ENCODE measurements at places on chromosomes 1 and 21.

GRCh38 chr21:32520875-32521735 is 64.2 kb downstream of the TCP10L start:
- DNase-seq, result no peak

DNA sequence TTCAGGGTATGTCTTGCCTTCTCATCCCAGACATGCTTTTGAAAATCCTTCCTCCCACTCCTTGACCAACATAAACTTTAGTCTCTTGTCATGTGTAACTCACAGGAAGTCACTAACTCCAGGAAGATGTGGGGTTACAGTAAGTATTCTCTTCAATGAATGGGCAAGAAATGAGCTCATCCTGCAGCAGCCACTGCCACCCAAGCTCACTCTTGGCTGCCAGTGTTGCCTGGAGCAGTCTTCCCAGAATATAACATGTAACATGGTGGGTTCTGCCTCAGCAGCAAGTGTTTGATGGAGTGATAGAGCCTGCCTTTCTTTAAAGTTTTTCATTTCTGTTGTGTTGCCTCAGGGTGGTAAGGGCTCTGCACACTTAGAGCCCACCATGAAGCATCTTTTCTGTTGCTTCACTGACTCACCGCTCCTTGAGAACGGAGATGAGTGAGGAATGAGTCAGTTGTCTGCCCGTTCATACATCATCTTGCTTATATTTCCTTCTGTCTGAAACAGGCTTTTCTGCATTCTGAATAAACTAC is 187.0 kb downstream of the TPR start:
- DNase-seq, result no peak

- no peak for DNase-seq
Measured at GRCh38 chr1:61839679-61840078, 97.4 kb downstream of the PATJ start.

DNA sequence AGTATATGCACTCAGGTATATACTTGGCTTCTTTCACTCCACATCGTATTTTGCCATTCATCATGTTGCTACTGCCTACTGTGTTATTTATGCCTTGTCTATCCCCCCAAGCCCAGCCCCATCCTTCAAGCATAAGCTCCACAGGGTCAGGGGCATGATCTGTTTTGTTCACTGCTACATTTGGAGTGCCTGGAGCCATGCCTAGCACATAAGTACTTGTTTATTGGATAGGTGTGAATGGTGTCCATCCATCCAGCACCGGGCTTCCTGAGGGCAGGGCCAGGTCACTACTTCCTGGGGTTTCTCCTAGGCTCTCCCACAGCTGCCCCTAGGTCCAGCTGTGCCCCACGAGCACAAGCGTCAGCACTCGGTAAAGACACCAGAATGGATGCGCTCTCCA is 289.0 kb upstream of the VAMP3 start:
- DNase-seq, result no peak

DNA sequence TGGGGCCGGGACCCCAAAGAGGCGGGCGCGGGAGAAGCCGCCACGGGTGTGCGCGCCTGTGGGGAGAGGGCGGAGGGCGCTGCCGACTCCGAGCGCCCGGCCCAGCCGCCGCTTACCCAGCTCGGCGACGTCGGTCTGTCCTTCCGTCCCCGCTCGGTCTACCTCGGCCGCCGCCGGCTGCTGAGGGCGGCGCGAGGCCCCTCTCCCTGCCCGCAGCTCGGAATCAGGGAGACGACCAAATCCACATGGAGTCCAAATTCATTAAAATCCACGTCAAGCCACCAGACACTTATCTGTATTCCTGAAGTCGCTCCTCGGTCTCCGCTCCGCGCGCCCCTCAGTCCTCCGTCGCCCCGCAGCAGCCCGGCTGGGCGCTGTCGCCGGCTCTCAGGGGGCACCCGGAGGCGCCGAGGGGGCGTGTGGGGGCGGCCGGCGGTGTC is 637 bp downstream of the PLXNA2 start:
- DNase-seq, result no peak

DNA sequence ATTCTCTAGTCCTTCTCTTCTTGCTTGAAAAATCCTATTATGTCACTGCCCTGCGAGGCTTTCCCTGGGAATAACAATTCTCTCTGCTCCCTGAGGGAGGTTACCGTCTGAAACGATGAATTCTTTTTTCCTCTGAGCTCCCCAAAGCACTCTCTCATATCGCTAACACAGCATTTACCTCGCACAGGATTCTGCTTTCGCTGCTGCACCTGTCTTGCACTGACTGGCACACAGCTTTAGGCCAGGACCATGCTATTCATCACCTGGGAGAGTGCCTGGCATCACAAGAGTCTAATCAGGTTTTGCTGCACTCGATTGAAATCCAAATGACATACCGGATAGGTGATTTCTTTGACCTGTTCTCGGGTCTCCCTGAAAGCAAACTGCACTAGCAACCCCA is 52.8 kb upstream of the GNG4 start:
- DNase-seq, result no peak

GRCh38 chr1:20137055-20137454 is 2.1 kb upstream of the PLA2G2F start:
- no peak for DNase-seq

- DNase-seq, result no peak
Measured at GRCh38 chr1:36248250-36248894, 24.1 kb downstream of the THRAP3 start.

- DNase-seq, result no peak
Measured at GRCh38 chr1:175188936-175189335, 3.6 kb downstream of the KIAA0040 start.

DNA sequence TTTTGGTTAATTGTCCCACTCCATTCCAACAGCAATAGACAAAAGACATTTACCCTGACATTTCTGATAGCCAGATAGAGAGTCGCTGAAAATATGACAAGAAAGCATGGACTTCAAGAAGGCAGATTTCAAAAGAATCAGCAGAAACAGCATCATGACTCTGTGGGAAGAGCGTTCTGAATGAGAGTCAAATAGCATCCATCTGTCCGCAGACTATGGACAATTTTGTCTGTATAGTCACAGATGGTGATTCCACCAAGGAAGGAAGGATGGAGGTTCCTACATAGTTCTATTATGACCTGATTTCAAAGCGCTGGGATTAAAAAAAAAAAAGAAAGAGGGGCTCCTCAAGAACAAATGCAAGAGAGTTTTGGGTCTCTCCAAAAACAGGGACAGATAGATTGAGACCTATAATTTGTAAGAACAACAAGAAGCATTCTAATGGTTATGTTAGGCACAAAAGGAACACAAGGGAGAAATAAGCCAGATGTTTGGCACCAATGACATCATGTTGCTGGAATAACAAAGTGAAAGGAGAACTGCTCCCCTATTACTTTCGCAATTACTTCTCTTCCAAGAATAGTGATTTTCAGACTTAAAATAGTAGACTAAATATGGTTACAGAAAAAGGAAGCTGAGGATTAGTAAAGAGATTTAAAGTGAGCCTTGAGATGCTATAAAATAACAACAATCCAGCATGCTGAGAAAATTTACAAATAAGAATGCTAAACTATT is 28.5 kb downstream of the NIBAN1 start:
- DNase-seq, result no peak

DNA sequence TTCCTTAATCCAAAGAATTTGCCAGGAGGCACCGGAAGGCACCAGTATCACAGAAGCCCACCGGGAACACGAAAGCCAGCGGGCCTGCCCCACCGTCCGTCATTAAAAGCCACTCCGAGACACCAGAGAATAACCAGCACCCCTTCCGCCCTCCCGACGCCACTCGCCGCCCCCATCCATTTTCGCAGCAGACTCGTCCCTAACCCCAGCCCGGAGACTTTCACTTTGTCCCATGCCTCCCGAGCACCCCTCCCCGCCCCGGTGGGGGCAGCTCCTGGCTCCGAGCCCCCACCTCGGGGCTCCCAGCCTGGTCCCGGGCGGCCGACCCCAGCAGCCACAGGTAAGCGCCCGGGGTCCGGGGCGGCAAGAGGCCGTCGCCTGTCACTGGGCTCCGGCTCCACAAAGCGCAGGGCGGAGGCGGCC is 105.4 kb downstream of the SLC45A1 start:
- peak; percentile 12 for DNase-seq

GRCh38 chr1:167544447-167545093 is 9.0 kb downstream of the CREG1 start:
- DNase-seq, result no peak

GRCh38 chr1:197892684-197893083 is 9.7 kb upstream of the C1orf53 start:
- no peak for DNase-seq

DNA sequence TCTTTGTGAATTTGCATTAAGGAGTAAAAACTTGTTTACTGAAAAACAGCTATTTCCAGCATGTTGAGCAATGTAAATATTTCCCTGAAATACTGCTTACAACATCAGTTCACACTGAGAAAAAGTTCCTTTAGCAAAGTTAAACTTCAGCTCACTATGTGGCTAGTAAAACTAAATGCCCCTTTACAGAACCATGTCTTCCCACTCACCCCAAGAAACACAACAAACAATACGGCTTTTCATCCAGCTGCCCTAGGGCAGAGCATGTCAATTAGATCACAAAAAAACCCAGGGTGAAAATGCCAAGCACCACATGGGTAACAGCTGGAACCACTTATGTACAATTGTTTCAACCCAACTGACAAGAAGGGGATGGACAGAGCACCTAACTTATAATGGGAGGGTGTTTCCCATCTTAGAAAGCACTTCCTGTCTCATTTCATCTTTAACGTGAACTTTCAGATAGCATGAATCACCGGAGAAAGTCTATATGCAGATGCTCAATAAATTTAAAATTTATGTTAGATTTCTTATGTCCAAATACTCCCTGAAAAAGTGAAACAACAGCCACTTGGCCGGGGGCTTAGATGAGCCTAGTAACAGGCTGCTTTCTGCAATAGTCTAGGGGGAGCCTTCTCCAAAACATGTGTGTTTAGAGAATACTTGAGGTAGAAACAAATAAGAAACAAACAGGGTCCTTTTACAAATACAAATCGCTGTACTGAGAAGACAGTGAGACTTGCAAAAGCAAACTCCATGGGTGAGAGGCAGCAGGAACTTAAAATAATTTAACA is 6.6 kb downstream of the NID1 start:
- no peak for DNase-seq

DNA sequence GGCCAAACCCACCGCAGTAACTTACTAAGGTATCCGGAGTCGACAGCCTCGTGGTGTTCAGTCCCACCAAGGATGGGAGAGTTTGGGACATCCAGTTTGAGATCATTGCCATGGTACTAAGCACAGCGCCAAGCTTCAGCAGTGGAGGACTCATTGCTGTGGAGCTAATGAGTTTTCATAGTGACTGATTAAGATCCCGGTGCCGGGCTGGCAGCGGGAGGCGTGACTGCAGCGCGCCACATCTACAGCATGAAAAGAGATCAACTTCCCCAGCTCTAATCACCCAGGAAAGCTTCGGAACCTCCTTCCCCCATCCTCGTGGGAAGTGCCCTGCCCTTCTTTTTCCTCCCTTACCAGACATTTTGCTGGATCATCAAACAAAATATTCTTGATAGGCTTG is 149.9 kb downstream of the OLFM3 start:
- no peak for DNase-seq

DNA sequence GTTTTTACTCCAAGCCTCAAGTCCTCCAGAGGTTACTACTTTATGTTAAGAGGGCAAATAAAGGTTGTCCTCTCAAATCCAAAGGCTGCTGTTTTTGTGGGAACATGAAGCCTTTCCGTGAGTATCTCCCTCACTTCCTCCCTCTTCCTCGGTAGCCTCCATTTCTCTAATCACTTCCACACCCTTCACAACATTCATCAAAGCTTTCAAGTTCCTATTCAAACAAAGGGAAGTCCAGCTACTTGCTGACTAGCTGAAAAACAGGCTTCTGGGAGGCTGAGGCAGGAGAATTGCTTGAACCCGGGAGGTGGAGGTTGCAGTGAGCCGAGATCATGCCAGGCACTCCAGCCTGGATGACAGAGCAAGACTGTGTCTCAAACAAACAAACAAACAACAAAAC is 6.6 kb upstream of the CD48 start:
- DNase-seq, result no peak

- no peak for DNase-seq
Measured at GRCh38 chr21:36257657-36258056, 62.3 kb upstream of the MORC3 start.

DNA sequence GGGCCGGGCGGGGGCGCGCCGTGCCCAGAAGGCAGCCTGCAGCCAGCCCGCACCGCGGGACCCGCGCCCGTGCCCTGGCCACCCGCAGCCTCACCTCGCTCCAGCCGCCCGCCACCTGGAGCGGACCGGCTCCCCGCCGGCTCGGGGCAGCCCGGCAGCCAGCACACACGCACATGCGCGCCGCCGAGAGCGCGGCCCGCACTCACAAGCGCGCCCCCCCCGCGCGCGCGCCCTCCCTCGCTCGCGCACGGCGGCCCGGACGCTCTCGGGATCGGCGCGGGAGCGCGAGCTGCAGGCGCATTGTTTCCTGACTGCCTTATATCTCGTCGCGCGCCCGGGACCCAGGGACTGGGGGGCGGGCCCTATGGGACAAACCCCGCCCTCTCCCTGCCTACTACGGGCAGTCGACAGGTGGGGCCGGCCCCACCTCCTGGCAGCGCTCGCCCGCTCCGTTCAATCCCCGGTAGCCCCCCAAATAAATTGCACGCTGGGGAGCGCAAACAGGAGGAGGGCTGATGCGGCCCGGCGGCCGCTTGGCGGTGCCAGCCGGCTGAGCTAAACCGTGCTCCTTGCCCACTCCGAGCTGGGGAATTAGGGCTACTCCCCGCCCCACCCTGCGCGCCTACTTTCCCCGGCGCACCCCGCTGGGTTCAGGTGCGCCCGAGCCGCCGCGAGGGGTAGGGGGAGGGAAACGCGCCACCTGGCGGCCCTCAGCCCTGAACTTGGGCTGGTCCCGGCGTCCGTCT is at the start of gene MYCL:
TSS of gene MYCL (minus strand) at position 204 of the 746 bp plus-strand sequence. CDS start 483 bp downstream, outside the sequence.
- DNase-seq, result peak; percentile 37

DNA sequence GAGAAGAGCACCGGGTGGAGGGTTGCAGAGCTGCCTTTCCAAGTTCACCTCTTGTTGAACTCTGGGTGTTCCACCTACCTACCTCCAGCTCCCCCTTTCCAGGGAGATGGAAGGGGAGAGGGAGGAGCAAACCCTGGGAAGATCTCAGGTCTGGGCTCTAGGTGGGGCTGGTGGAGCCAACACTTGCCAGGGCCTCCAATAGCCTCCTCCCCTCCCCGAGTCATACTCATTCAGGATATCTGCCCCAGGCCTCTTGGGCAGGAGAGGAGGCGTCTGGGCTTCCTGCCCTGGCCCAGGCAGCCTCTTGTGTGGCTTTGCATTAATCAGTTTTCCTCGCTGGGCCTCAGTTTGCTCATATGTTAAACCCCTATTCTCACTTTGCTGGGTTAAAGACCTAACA is 13.4 kb downstream of the RAP1GAP start:
- DNase-seq, result no peak

- no peak for DNase-seq
Measured at GRCh38 chr1:229572286-229572685, 13.8 kb upstream of the ABCB10 start.

Measured in stimulated activated CD8-positive, alpha-beta memory T cell treated with anti-CD3 and anti-CD28 coated beads, Interleukin-15, amount 100 ng/mL, for 4 hours (primary cell).